ENCODE measurements at places on chromosomes 3 and 15.

- DNase-seq = no peak
Measured at GRCh38 chr3:181912384-181912783, 200.7 kb downstream of the SOX2 start.

DNA sequence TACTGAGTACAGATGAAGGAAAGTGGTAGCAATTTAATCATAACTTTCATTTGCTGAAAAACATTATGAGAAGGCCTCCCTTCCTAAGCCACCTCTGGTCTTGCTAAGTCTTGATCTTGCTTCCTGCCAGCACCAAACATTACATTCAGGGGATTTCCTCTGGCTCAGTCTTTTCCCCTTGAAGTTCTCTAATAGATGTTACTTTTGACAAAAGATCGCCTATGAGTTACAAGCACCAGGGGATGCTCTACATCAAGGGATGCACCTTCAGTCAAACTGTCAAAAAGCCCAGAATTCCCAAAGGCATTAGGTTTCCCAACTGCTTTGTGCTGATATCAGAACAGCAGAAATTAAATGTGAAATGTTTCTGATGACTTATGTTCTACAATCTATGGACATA, 47.3 kb downstream of the AQP9 start:
- DNase-seq = no peak

- DNase-seq = no peak
Measured at GRCh38 chr15:55827955-55828354, 85.0 kb upstream of the PRTG start.

DNA sequence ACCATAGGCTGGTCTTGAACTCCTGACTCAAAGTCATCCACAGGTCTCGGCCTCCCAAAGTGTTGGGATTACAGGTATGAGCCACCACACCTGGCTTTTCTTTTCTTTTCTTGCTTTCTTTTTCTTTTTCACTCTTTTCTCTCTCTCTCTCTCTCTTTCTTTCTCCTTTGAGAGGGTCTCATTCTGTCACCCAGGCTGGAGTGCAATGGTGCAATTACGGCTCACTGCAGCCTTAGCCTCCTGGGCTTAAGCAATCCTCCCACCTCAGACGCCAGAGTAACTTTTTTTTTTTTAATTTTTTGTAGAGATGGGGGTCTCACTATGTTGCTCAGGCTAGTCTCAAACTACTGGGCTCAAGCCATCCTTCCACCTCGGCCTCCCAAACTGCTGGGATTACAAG, 133.1 kb upstream of the UBE2E1 start:
- DNase-seq = no peak

- DNase-seq = no peak
Measured at GRCh38 chr15:79204886-79205675, 77.4 kb upstream of the ANKRD34C start.

DNA sequence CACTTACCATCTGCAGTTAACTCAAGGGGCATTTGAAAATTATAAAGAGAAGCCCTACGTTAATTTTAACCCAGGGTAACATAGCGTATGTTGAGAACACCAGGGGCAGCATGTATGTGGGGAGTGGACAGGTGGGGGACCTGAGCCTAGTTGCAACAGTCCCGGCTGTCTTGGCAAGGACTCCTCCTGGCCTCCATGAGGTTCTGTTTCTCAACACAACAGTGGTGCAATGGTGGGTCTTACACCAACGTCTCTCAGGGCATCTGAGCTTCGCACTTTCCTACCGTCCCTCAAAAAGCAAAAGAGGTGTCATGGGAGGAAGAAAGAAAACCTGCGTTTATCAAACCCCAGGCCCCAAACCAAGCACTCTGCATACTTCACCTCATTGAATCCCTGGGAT, 50.6 kb downstream of the MGLL start:
- no peak for DNase-seq

- DNase-seq = no peak
Measured at GRCh38 chr3:121895121-121895520, 920 bp downstream of the SLC15A2 start.

DNA sequence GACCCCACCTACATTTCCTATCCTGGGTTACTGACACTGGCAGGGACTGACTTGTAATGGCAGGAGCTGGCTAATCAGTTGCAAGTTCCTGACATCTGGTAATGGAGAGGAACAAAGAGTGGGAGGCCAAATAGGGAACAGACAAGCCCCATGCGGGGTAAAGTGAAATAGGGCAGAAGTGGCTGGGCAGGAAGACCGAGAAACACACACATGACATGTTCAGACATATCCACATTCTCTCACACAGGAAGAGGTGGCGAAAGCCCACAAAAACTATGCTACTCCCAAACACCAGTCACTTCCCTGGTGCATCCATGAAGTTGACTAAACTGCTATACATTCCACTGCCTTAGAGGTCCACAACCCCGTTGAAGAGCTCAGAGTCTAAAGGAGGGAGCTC, 394.1 kb upstream of the TBL1XR1 start:
- no peak for DNase-seq

GRCh38 chr15:26974120-26974780, 3.3 kb downstream of the GABRG3 start:
- DNase-seq = no peak

DNA sequence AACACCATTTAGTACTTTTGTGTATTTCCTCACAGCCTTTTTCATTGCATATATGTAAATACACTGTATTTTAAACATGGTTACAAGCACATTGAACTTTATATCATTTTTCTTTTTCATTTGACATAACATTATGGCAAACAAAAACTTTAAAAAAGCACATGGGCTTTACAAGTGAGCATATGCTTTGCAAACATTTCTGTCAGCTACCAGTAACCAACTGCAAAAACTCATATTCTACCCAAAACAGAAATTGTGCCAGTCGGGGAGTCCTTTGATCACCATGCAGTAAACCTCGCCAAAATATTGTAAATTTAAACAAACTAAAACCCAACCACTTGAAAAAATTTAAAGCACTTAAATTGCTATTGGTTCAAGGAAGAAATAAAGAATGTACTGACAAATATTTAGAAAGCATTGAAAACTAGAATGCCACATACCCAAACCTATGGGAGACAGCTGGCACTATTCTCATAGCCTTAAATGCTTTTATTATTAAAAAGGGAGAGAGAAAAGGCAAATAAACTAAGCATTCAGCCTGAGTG, 24.4 kb downstream of the ZNF710 start:
- DNase-seq = no peak

GRCh38 chr15:93231994-93232393, 143.0 kb upstream of the RGMA start:
- DNase-seq = no peak

DNA sequence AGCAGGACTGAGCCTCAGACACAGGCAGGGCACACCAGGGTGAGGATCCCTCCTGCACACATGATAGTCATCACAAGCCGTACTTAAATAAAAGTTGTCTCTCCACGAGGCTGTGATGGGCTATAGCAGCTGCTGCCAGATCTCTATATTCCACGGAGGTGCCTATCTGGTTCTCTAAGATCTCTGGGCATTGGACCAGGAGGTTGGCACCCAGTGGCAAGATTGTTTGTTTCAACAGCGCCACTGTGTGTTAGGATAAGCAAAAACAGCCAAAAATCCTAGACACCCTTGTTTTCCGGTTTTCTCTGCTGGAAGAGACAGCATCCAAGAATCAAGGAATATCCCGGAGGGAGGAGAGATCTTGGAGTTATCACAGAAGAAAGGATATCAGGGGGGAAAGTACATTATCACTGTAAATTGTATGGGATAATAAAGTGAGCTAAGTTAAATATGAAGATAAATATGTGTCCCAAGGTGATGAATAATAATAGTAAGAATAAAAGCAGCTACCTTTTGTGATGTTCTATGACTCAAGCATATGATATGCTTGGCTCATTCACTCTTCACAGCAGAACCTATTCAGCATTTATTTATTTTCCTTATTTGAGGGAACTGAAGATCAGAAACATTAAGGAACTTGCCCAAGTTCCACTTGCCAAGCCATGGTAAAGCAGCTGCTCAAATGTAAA, 90.6 kb upstream of the AKAP13 start:
- DNase-seq = no peak
